ENCODE measurements at places on chromosomes 2 and 18. TPM values are rescaled to one million over a fixed set of nuclear protein-coding genes. Genes with fewer than 3 reads are reported as not detected.

DNA sequence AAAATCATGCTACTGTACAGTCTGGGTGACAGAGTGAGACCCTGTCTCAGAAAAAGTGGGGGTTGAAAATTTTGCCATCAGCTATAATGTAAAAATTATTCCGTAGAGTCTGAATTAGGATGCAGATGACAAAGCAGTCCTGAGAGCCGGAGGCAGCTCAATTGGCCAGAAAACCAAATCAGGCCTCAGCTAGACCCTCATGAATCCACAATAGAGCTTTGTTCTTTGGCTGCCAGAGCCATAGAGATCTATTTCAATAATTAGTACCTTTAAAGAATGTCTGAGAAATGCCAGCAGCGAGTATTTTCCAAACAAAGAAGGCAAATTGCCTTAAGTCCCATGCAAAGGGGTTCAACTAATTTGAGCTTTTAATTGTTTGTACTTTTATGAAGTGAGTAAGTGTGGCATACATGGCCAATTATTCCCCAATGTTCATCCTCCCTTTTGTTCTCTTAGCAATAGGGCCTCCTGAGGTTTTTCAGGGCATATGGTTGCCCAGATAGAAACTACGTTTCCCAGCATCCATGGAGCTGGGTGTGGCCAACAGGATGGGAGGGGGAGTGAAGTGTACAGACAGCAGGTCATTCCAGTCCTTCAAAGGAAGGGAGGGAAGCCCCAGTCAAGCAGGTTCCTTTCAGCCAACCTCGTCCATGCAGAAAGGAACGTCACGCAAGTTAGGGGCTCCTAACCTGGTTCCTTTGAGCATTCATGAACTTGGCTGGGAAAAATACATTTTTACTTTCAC is 211.3 kb upstream of the APCDD1 start:
- no peaks in the 10 kb centered on the region for H3K36me3 ChIP-seq
- peaks cover 57% of the 10 kb centered on the region for H3K4me1 ChIP-seq
- H3K27me3 ChIP-seq = no peaks in the 10 kb centered on the region
- DNase-seq = no peak
- no peak overlapping the region for H3K27ac ChIP-seq

GRCh38 chr2:96769814-96770213 is 9.1 kb downstream of the CNNM4 start:
- DNase-seq = no peak
- H3K4me3 ChIP-seq = no peak overlapping the region
- H3K4me1 ChIP-seq = peaks cover 36% of the 10 kb centered on the region
- H3K27ac ChIP-seq = no peak overlapping the region

DNA sequence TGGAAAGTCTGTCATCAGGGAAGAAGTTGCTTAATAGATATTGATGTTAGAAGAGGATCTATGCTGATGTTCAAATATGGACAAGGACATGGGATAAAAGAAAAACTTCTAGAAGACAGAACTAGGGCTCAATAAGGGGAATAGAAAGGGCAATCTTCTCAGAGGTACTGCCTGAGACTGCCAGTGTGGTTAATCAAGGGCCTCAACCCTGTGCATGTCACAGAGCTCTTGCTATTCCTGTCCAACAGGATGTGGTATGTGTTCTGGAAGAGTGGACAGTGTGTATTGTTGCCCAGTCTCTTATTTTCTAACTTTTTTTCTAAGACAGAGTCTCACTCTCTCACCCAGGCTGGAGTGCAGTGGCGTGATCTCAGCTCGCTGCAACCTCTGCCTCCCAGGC is 27.8 kb upstream of the RNF125 start:
- H3K27me3 ChIP-seq = no peaks in the 10 kb centered on the region
- H3K4me1 ChIP-seq = no peaks in the 10 kb centered on the region
- H3K27ac ChIP-seq = no peak overlapping the region
- H3K4me3 ChIP-seq = no peak overlapping the region

GRCh38 chr2:181041661-181042060 is 61.3 kb downstream of the UBE2E3 start:
- no peaks in the 10 kb centered on the region for H3K36me3 ChIP-seq
- H3K4me1 ChIP-seq = no peaks in the 10 kb centered on the region
- H3K4me3 ChIP-seq = no peak overlapping the region
- no peaks in the 10 kb centered on the region for H3K27me3 ChIP-seq
- DNase-seq = no peak

GRCh38 chr18:28163201-28163775 is 13.6 kb downstream of the CDH2 start:
- no peak for DNase-seq
- H3K4me1 ChIP-seq = no peaks in the 10 kb centered on the region
- no peaks in the 10 kb centered on the region for H3K27me3 ChIP-seq
- no peak overlapping the region for H3K27ac ChIP-seq

Gene MDH1B
- total RNA-seq = 0.61 TPM

GRCh38 chr2:27991146-27991545 is 100.6 kb downstream of the BABAM2 start:
- H3K27me3 ChIP-seq = no peaks in the 10 kb centered on the region
- H3K36me3 ChIP-seq = no peaks in the 10 kb centered on the region
- no peak overlapping the region for H3K4me3 ChIP-seq
- H3K4me1 ChIP-seq = no peaks in the 10 kb centered on the region

Gene MC4R
- total RNA-seq = not detected

DNA sequence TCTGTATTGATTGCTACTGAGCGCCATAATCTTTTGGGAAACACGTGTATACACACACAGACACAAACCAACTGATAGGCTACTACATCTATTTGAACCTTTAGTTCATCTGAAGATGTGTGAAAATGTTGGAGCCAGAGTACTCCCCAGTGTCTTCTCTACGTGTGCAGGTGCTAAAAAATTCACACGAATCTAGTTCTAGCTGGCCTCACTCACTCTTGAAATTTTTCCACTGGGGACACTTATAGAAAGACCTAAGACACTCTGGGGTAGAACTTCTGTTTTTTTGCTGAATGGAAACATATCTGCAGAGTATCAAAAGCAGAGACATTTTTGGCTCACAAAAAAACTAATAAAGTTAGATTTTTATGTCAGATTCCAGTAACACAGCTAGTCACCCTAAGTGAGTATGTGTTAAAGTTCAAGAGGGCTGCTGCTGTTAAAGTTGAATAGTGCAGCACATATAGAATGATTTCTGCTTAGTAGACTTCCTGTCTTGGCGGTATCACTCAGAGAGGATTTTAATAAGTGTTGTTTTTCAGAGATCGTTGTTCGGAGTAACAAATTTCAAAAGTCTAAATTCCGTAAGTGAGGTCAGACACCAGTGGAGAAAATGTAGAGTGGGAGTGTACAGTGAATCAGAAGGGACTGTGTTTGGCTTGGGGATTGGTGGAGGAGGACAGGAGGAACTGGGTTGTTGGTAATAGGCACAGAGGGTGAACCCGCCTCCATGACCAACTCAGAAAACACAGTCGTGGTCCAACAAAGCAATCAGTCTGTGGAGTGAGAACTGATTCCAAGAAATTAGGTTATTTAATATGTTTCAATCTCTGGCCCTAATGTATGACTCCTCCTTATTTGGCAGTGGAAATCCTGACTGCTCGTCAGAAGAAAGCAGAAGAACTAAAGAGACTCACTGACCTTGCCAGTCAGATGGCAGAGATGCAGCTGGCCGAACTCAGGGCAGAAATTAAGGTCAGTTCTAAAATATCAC is 43.1 kb downstream of the KCTD18 start:
- no peaks in the 10 kb centered on the region for H3K4me1 ChIP-seq
- no peak overlapping the region for H3K4me3 ChIP-seq
- H3K36me3 ChIP-seq = no peaks in the 10 kb centered on the region

All from esophagus squamous epithelium (tissue), 5 donors.